ENCODE measurements at places on chromosomes 13 and 19.

DNA sequence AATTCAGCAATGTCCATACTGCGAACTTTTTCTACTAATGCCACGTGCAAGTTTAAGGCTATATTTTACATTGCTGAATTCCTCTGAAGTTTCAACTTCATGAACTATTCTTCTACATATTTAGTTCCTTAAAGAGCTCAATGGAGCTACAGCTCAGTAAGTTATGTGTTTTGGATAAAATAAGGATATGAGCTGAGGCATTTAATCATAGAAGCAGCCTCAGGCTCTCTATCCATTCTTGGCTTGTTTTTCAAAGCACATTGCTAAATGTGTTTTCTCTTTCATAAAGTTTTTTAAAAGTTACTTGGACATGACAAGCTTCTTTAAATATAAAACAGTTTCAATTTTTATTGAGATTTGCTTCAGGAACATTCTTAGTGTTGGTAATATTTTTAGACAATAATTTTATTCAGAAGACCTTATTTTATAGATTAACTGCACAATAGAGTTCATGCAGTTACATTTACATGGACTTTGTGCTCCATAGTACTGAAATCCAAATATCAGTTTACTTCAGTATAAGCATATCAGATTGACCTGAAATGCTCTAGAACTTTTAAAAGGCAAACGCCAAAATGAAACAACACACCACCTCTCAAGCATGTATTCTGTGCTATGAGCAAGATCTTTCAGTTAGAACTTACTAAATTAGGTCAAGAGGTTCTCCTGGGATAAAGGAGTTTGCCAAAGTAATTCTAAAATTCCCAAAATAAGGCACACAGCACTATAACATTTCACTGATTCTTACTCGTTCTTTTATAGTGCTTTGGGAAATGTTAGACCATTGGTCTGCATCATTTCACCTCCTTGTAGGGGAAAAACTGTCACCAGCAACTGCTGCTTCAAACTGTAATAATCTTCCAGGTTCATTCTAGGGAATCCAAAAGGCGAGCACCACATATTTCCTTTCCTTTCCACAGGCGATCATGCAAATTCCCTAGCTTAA, 275.5 kb downstream of the ENOX1 start:
- no peak for DNase-seq

GRCh38 chr13:69970520-69970919, 137.1 kb upstream of the ATXN8OS start:
- peak; percentile 32 for DNase-seq

GRCh38 chr19:3359919-3360420, 6.4 kb upstream of the NFIC start:
- DNase-seq = peak; percentile 62

- no peak for DNase-seq
Observed at GRCh38 chr13:51603716-51604115, 19.5 kb downstream of the WDFY2 start.

DNA sequence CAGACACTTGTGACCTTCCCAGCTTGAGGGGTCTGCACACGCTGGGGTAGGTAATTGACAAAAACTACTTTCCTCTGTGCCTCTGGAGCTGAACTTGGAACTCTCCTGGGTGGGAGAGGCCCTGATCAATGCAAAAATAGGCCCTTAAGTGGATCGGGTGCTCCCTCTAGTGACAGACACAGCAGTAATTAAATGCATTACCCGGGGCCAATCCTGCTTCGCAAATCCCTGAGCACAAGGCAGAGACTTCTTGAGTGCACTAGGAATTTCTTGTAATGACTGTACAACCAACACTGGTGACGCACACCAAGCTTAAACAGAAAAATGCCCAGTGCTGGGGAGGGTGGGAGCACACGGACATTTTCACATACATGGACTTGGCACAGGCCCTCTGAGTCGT, 10.6 kb upstream of the UBE2S start:
- DNase-seq = peak; percentile 84

DNA sequence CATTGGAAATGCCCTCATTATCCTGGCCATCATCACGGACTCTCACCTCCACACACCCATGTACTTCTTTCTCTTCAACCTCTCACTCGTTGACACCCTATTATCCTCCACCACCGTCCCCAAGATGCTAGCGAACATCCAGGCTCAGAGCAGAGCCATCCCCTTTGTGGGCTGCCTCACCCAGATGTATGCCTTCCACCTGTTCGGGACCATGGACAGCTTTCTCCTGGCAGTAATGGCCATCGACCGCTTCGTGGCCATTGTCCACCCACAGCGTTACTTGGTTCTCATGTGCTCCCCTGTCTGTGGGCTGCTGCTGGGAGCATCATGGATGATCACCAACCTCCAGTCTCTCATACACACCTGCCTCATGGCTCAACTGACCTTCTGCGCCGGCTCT, 5.2 kb downstream of the OR1I1 start:
- DNase-seq = no peak

DNA sequence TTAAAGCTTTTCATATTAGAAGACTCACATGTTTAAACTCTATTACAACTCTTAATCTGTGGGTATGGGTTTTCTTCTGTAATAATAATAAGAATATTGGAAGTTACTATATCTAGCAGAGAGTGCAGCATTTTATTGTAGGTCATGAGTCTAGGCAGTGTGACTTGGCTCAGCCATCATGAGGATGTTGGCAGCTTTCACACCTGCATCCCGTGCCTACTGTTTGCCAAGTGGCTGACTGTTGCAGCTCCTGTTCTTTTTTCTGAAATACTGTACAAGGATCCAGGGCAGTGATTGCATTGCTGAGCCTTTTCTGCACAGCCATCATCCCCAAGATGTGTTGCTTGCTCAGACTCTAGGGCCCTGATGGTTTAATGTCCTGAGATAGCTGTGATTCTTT, 47.4 kb downstream of the MTUS2 start:
- no peak for DNase-seq

DNA sequence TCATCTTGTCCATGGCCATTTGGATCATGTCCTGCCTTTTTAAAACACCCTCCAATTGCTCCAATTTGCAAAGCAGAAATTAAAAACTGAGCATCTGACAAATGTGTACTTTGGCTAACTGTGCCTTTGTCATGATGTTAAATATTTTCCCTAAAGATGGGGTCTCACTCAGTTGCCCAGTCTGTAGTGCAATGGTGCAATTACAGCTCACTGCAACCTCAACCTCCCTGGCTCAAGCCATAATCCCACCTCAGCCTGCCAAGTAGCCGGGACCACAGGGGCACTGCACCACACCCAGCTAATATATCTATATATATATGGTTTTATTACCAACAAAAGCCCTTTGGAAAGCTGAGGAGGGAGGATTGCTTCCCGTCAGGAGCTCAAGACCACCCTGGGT, 782.7 kb downstream of the UQCRFS1 start:
- no peak for DNase-seq
